ENCODE measurements at places on chromosomes 13 and 19. TPM values are rescaled to one million over a fixed set of nuclear protein-coding genes. Genes with fewer than 3 reads are reported as not detected.

DNA sequence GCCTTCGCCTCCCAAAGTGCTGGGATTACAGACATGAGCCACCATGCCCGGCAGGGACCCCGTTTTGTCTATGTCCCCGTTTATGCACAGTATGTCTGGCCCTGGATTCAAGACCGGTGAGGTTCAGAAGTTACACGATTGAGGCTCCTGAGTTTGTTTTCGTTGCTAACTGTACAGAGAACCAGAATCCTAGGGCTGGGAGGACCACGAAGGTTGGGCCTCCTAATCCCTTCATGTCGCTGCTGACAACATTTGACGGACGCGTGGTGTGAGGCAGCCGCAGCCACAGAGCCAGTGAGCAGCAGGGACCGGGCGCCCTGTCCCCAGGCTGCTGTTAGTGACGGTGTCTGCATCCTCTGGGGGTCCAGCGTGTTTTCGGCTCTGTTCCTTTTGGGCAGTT, 91.4 kb downstream of the ATP11A start:
- no peaks in the 10 kb centered on the region for H3K27me3 ChIP-seq
- DNase-seq: no peak
- H3K27ac ChIP-seq: no peak overlapping the region
- H3K4me3 ChIP-seq: no peak overlapping the region

DNA sequence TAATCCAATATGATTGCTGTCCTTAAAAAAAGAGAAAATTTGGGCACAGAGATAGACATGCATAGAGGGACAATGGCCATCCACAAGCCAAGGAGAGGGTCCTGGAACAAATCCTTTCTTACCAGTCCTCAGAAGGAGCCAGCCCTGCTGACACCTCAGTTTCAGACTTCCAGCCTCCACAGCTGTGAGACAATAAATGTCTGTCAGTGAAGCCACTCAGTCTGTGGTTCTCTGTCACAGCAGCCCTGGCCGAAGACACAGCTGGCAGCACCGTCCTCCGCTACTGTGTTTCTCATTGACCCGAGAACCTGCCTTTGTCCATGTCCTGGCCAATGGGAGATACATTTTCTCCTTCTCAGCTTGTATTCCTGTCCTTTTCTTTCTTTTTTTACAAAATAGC, 207.9 kb downstream of the TM9SF2 start:
- no peaks in the 10 kb centered on the region for H3K27me3 ChIP-seq
- H3K4me1 ChIP-seq: no peaks in the 10 kb centered on the region
- H3K4me3 ChIP-seq: no peak overlapping the region
- no peaks in the 10 kb centered on the region for H3K36me3 ChIP-seq
- DNase-seq: no peak

GRCh38 chr19:48842789-48843162, 6.5 kb upstream of the HSD17B14 start:
- no peak overlapping the region for H3K4me3 ChIP-seq
- H3K27me3 ChIP-seq: no peaks in the 10 kb centered on the region
- H3K36me3 ChIP-seq: peaks cover 6% of the 10 kb centered on the region
- DNase-seq: no peak
- H3K27ac ChIP-seq: no peak overlapping the region

- H3K27me3 ChIP-seq: peaks cover 8% of the 10 kb centered on the region
- H3K36me3 ChIP-seq: no peaks in the 10 kb centered on the region
- no peak overlapping the region for H3K27ac ChIP-seq
- DNase-seq: no peak
Observed at GRCh38 chr13:108657519-108657918, 28.1 kb downstream of the MYO16 start.

- no peak overlapping the region for H3K27ac ChIP-seq
- no peak for DNase-seq
- H3K36me3 ChIP-seq: peaks cover under 1% of the 10 kb centered on the region
- H3K27me3 ChIP-seq: no peaks in the 10 kb centered on the region
Observed at GRCh38 chr13:50428183-50428877, 413.1 kb downstream of the KCNRG start.

- DNase-seq: no peak
- peaks cover 3% of the 10 kb centered on the region for H3K36me3 ChIP-seq
Observed at GRCh38 chr13:79533781-79534400, 52.9 kb downstream of the NDFIP2 start.

- H3K36me3 ChIP-seq: no peaks in the 10 kb centered on the region
- H3K27me3 ChIP-seq: no peaks in the 10 kb centered on the region
- peaks cover 16% of the 10 kb centered on the region for H3K4me1 ChIP-seq
- H3K4me3 ChIP-seq: no peak overlapping the region
Observed at GRCh38 chr19:48793271-48793670, 17.6 kb downstream of the BCAT2 start.

- no peaks in the 10 kb centered on the region for H3K4me1 ChIP-seq
- no peaks in the 10 kb centered on the region for H3K36me3 ChIP-seq
- H3K27ac ChIP-seq: no peak overlapping the region
- peaks cover 21% of the 10 kb centered on the region for H3K27me3 ChIP-seq
- no peak for DNase-seq
Observed at GRCh38 chr19:28869459-28869858, 343.5 kb downstream of the UQCRFS1 start.

Gene CYP2A13
- total RNA-seq: not detected

Gene CLDN10
- not detected for total RNA-seq

Gene PSG7
- total RNA-seq: not detected

All from chondrocyte (in vitro differentiated cells).